ENCODE measurements at places on chromosomes 11 and 22.
A peak's percentile ranks its signal among the peaks of the same experiment; 100 is the strongest.

DNA sequence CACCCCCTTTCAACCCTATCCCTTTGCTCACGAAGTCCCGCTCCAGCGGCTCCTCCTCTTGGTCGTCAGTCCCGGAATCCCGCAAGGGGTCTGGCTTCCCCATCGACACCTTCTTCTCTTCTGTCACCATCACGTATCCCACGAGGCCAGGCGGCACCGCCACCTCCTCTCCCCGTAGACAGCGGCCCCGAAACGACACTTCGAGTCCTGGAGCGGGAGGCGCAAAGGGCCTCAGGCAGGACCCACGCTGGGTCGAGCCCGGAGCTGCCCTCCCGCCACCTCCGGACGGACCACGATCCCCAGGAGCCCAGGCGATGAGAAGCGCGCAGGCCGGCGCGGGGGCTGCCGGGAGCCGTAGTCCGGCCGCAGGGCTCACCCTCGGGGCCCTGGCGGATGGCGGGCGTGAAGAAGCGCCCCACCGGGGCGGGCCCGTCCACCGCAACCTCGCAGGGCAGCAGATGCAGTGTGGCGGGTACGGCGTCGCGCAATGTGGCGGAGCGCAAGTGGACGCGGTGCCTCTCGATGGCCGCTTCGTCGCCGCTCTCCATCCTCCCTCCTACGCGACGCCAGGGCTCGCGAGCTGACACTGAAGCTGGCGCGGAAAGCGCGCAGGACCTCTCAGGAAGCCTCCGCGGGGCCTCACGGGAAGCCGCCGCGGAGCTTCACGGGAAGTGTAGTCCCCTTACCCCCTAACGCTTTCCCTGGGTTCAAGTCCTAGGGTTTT is at the start of gene RNASEH2C:
Gene RNASEH2C, minus strand, starts transcription at position 588 of the 724 bp plus-strand sequence. Its CDS starts 40 bp downstream, at position 548.
- peak within 1 kb of the TSS; percentile 87 for H3K27ac ChIP-seq
- peaks cover 51% of the 10 kb centered on the region for H3K36me3 ChIP-seq
- H3K27me3 ChIP-seq, result no peaks in the 10 kb centered on the region
- H3K4me1 ChIP-seq, result peaks cover 11% of the 10 kb centered on the region
- H3K4me3 ChIP-seq, result peak within 1 kb of the TSS; percentile 87

DNA sequence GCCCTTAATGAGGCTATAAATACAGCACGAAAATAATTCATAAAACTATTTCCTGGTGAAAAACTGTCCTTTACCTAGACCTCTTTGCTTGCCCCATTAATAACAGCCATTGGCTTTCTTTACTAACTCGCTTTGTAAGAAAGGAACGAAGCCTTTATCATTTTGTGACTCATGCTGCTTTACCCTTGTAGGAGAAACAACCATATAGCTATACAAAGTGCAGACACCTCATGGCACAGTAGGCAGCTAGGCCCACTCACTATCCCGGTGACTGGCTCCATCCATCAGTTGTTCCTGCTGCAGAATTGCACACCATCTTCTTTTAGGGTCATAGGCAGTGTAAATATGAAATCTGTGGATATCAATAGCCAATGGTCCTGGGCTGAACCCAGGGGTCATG is 85.8 kb downstream of the LDLRAD3 start:
- H3K4me3 ChIP-seq, result no peak overlapping the region
- peaks cover 4% of the 10 kb centered on the region for H3K27me3 ChIP-seq
- H3K36me3 ChIP-seq, result no peaks in the 10 kb centered on the region
- H3K27ac ChIP-seq, result no peak overlapping the region

DNA sequence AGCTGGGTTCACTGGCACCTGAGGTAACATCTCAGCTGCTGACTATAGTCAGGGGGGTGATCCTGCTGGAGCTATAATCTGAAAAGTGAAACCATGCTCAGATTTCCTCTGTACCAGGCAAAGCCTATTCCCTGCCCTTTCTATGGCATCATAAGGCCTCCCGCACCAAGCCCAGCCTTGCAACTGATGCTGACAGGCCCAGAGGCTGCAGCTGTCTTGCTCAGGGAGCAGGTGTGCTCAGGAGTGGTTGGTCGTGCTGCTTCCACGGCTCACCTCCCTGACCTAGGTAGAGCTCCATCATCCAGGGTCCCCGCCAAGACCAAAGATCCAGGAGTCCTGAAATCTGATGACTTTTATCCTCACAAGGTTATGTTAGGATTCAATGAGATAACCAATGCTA is 121.7 kb downstream of the FEZ1 start:
- ATAC-seq, result no peak

DNA sequence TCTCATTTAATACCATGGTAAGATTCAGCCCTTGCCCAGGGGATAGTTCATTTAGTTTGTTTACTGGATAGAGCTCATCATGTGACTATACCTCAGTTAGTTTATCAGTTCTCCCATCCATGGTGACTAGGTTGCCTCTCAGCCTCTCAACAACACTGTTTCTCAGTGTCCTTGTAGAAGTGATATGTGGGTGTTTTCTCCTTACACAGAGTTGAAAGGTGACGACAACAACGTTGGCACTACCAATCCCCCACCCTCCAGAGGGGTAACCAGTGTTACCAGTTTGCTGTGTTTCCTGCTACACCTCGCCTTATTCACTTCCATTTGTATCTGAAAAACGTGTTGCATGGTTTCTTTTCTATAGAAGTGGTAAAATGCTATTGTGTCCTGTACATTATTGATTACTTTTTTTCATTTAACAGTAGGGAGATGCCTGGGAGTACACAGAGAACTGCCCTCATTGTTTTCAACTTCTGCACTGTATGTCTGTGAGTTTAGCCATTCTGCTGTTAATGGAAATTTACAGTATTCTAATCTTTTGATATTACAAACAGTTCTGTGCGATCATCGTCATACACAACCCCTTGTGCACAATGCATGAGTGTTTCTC is 11.6 kb downstream of the NEAT1 start:
- H3K27me3 ChIP-seq, result no peaks in the 10 kb centered on the region
- H3K36me3 ChIP-seq, result peaks cover 100% of the 10 kb centered on the region
- no peak for ATAC-seq
- H3K27ac ChIP-seq, result peak overlapping the region; percentile 67
- peak overlapping the region; percentile 99 for H3K4me3 ChIP-seq
- H3K4me1 ChIP-seq, result peaks cover 71% of the 10 kb centered on the region

DNA sequence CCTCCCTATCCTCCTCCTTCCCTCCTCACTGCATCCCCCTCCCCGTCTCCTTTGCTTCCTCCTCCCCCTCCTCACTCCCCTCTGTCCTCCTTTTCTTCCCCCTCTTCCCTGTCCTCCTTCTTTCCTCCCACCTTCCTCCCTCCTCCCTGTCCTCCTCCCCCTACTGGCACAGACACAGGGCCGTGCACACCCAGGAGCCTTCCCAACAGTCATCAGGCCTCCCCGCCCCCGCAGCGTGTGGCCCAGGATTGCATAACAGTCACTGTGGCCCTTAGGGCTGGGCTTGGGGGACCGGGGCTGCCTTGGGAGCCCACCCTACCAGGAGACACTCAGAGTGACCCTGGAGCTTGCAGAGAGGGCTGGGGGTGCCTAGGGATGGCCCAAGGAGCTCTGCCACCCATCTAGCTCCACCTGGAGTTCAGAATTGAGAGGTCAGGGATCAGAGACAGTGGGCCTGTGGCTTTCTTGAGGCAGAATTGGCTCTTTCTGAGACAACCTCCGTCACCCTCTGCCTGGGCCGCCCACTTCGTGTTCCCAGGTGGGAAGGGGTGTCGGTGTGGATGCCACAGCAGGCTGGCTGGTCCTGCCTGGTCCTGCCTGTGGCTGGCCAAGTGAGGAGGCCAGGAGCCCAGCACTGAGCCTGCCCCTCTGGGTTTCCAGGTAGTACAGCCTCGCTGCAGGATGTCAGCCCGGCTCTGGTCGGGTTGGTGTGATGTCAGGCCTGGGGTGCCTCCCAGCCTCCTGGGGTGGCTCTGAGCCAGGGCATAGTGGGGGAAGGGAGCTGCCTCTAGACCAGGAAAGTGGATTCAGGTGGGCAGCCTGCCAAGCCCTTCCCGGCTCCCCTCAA is 1.6 kb downstream of the SPI1 start:
- H3K36me3 ChIP-seq, result no peaks in the 10 kb centered on the region
- H3K4me1 ChIP-seq, result no peaks in the 10 kb centered on the region
- H3K4me3 ChIP-seq, result no peak overlapping the region
- H3K27me3 ChIP-seq, result no peaks in the 10 kb centered on the region
- ATAC-seq, result no peak
